RWPE1 (cell line): ENCODE measurements at places on chromosomes 5 and 9.

- peak; percentile 46 for DNase-seq
Measured at GRCh38 chr9:132268725-132269352, 85.9 kb downstream of the SETX start.

DNA sequence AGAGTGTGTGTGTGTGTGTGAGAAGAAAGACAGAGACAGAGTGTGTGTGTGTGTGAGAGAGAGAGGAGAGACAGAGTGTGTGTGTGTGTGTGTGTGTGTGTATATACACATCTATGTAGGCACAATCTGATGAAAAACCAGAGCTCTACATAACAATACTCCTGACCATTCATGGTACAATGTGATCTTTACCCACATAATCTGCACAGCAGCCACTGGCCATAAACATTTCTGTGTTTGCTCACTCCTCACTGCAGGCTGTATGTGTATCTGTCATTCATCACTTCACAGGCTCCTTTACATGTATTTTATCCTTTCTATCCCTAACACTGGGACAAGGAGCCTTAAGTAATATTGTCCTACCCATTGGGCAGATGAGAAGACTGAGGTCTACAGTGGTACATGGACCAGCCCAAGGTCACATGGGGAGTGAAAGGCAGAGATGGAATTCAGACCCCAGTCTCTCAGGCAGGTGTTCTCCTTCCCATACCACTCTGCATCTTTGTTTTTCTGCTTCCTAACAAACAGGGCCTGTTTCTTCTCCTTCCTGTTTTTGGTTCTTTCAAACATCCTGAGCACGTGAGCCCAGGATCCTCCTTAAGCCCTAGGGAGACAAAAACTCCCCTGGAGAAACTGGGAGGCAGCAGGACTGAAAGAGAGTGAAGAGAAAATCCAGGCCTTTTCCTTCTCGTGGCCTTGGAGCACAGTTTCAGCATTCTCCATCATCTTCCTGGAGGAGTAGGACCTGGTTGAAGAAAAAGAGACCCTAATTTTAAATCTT, 201.7 kb upstream of the MSX2 start:
- DNase-seq, result no peak

- DNase-seq, result no peak
Measured at GRCh38 chr5:139468421-139468931, 2.3 kb upstream of the SMIM33 start.

GRCh38 chr9:132439153-132439552, 29.1 kb downstream of the CFAP77 start:
- DNase-seq, result no peak

- no peak for DNase-seq
Measured at GRCh38 chr9:90735952-90736351, 65.7 kb upstream of the SYK start.

DNA sequence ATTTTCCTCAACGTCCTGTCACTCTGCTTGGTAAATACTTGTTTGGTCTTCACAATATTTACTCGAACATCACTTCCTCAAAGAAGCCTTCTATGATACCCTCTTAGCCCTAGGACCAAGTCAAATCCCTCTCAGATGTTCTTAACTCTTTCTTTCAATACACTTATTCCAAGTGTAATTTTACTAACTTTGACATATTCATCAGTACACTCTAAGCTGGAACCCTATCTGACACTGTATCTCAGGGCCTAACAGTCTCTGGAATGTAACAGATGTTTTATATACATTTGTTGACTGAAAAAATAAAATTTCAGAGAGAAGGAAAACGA, 19.6 kb downstream of the SIL1 start:
- no peak for DNase-seq

DNA sequence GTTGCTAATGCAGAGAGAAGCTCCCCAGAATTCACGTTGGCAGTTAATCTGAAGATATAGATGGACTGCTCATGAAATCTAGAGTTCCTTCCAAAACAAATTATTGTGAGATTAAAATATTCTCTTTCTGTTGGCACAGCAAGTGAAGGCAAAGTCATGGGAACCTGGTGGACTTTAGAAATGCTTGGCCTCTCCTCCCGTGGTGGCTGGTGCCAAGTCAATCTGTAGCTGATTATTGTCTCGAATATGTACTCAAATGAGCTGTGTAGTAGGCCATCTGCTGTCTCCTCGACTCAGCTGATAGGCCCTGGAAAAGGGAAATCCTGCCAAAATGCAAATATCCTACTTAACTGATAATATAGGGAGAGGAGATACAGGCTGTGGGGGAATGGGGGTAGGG, 69.3 kb downstream of the DAPK1 start:
- no peak for DNase-seq

GRCh38 chr5:107274571-107274970, 396.2 kb downstream of the EFNA5 start:
- DNase-seq, result no peak

GRCh38 chr9:479971-480350, 265.3 kb downstream of the DOCK8 start:
- no peak for DNase-seq

DNA sequence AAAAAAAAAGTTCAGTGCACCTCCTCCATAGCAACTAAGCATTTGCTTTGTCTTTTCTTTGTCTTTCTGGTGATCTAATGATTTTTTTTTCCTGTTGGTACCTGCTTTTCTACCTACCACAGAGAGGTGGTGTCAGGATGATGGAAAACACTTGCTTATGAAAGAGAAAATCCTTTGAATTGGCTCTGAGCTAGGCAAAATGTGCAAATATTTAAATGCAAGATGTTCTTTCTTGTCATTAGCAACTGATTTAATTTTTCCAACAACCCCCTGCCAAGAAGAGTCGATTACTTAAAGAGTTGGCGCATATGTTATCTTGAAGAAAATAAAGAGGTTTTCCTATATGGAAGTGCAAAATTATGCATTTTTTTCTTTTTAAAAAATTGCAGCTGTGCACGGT, 37.7 kb downstream of the TNC start:
- no peak for DNase-seq

GRCh38 chr9:19431361-19432171, 22.8 kb downstream of the ACER2 start:
- DNase-seq, result no peak

DNA sequence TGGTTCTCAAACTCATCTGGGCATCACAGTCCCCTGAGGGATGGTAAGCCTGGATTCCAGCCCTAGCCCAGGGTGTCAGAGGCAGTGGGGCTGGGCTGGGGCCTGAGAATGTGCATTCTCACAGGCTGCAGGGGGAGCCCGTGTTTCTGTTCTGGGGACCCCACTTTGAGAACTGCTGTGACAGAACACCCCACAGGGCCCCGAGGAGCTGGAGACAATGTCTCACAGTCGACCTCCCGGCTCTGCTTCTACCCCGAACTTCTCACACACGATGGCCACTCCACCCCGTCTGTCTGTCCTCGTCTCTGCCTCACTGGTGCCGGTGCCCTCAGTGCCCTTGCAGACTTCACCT, 130.0 kb downstream of the CACNA1B start:
- no peak for DNase-seq

DNA sequence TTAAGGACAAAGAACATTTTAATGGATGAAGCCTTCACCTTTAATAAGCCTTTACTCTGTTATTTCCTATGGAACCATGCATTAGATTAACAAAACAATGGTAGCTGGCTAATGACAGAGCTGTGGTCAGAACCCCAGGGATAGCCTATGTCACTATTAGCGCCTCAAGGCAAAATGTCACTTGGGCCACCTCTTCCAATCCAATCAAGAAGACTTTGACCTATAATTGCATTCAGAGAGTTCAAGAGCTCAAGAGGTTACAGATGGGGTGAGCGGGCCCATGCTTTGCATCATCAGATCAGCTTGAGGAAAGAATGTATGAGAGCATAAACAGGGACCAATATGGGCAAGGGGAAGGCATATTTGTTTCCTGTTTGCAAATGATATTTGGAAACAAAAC, 425.1 kb downstream of the ARHGEF28 start:
- DNase-seq, result no peak

GRCh38 chr9:129487658-129488483, 133.0 kb downstream of the C9orf50 start:
- DNase-seq, result no peak

GRCh38 chr5:61614606-61615005, 282.5 kb downstream of the ZSWIM6 start:
- no peak for DNase-seq
